ENCODE measurements at places on chromosomes 11 and 22.

DNA sequence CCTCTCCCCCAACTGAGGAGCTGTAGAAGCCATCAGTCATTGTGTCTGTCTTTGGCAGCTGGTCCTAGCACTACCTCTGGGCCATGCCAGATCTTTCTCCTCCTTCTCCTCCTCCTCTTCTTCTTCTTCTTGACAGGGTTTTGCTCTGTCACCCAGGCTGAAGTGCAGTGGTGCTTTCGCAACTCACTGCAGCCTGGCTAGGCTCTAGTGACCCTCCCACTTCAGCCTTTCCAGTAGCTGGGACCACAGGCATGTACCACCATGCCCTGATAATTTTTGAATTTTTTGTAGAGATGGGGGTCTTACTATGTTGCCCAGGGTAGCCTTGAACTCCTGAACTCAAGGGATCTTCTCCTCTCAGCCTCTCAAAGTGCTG lies 50.1 kb upstream of the SHANK2 start:
- ATAC-seq, result no peak

DNA sequence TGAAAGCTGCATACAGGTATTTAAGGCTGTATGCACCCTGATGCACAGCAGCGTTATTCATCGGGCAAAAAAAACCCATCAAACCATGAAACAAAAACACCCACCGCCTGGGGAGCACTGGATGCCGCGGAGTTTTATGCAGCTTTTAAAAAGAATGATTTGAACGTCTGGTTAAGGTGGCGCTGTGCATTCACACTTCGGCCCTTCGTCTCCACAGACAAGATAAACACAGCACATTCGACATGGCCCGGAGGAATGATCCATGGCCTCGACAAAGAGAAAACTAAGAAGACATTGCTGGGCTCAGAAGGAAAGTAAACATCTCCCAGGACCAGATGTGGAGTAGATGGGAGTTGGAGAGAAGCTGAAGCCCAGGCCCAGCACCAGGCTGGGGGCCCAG lies 40.8 kb upstream of the GAL start:
- no peak for ATAC-seq

GRCh38 chr11:8011981-8012444 lies 24.9 kb downstream of the EIF3F start:
- peak; percentile 94 for ATAC-seq

DNA sequence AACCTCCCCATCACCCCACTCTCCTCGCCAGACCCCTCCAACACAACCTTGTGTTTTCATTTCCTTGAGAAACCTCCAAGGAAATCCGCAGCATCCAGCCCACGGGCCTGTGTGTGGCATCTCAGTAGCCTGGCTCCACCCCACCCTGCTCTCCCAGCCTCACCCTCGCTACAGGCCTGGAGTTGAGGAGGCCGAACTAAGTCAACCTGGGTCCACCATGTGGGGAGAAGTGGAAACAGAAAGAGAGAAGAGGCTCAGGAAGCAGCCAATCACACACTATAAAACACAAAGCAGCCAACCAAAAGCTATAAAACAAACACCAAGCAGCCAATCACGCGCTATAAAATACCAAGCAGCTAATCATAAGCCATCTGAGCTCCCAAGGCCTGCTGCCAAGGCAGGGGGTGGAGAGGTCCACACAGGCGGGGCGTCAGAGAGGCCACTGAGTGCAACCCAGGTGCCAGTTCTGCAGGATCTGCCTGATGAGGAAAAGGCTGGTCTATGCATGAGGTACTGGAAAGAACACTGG lies 72.0 kb downstream of the MICAL3 start:
- ATAC-seq, result no peak

DNA sequence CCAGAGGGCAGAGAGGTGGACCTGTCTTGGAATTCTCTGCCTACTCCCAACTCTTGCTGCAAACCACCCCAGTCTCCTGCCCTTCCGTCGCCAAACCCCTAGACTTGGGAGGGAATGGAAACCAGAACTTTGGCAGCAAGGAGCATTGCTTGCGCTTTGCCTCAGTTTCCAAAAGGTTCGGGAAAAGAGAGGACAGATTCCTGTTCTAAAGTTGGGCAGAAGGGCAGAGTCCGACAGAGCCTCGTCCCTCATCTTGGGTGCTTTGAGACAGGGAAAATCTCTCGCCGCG lies 396 bp upstream of the ROBO3 start:
- no peak for ATAC-seq

GRCh38 chr11:9096427-9096826 lies 5.0 kb upstream of the SCUBE2 start:
- ATAC-seq, result no peak

DNA sequence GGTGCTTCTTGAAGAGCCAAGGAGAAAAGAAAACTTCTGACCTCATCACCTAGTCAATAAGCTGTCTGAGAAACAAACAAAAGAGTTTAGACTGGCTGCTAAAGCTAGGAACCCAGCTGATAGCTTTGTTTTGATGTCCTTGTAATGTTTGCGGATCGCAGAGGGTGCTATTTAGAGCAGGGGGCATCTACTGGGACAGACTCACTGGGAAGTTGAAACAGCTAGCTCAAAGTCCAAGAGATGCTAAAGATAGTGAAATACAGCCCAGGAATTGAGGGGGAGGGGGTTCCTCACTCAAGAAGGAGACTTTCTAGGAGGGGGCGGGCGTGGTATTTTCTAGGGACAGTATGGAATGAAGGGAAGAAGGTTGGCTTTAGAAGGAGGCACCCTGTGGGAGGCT lies 18.9 kb downstream of the ZBTB16 start:
- no peak for ATAC-seq

DNA sequence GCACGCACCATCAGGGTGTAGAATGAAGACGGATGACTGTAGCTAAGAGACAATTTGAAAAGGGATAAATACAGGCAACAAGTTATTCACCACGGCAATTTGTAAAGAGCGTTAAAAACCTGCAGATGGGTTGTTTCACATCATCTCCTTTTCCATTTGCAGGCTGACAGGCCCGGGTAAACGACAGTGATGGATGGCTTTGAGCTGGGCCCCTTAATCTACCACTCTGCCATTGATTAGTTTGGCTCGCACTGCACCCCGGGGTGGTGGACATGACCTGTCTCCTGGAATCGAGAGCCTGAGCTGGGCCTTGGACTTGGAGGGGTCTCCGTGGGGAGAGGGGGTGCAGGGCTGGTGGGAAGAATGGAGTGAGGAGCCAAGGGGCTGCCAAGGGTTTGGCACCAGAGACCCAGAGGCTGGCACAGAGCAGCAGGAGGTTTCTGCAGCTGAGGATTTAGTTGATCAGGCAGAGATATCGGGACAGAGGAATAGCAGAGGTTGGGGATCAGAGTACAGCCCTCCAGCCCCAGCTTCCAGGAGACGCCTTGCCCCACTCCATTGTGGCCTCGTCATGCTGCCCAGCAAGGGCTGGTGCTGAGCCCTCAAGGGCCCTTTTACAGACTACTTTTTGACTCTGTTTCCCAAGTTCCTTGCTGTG lies 110.6 kb upstream of the NECTIN1 start:
- ATAC-seq, result no peak

- no peak for ATAC-seq
Observed at GRCh38 chr22:23467721-23468294, 112.3 kb downstream of the IGLL1 start.
